Stimulated activated CD8-positive, alpha-beta memory T cell treated with anti-CD3 and anti-CD28 coated beads, Interleukin-4, amount 100 ng/mL, for 24 hours (primary cell): ENCODE measurements at places on chromosomes 5 and 9.

- DNase-seq: no peak
Observed at GRCh38 chr5:58326022-58326421, 133.9 kb downstream of the PLK2 start.

GRCh38 chr5:166431456-166431855 lies 1860.0 kb upstream of the WWC1 start:
- no peak for DNase-seq

GRCh38 chr5:138658676-138659075 lies 83.5 kb upstream of the HSPA9 start:
- DNase-seq: no peak

DNA sequence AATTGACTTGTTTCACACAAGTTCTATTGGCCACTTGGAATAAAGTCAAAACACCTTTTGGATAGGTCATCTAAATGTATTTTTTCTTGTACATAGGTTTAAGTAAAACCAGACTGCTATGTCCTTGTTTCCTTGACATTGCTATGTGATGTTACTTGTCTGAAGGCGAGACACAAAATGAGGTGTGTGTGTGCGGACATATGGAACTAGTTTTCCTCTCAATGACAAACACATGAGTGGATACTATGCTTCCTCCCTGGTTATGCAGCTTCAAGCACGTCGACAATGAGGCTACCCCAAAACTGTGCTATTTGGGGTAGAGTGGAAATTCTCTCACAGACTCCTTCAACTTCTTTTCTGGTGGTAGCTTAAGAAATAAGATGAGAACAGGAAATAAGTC lies 276.8 kb downstream of the GAS1 start:
- no peak for DNase-seq

GRCh38 chr5:42005561-42006153 lies 80.6 kb downstream of the FBXO4 start:
- DNase-seq: no peak

DNA sequence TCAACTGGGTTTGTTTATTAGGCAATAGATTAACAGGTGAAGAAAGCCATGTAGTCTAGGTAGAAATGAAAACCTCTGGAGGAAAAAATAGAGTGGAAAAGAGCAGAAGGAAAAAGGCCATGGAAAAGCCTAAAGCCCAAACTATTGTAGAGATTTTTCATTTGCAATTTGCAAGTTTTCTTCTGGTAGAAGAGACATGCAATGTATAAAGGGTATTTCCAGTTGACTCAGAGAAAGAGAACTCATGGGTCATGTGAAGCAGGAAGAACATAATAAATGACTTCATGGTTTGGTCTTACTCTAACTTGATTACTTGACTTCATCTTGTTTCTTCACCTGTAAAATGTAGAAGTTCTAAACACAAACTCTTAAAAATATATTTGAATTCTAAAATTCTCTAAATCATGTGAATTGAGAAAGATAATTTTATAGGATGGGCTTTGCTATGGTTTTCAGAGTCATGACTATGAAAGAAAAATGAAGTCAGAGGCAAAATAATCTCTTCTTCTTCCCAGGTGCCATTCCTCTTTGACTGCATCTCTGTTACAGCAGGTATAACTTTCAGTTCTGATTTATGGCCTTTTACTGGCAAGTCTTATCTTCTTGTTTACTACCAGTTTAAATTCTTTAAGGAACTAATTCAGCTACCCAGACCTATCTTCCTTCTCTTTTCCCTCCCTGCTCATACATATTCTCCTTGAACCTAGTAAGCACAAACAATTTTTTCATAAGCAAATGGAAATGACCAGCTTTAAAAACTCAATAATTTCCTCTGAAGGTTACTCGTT lies 47.7 kb upstream of the TMC1 start:
- no peak for DNase-seq

GRCh38 chr9:6068983-6069382 lies 53.6 kb upstream of the RANBP6 start:
- no peak for DNase-seq

- no peak for DNase-seq
Observed at GRCh38 chr9:37923118-37923795, 19.3 kb upstream of the SLC25A51 start.

GRCh38 chr5:68381060-68381459 lies 165.5 kb downstream of the PIK3R1 start:
- DNase-seq: no peak

DNA sequence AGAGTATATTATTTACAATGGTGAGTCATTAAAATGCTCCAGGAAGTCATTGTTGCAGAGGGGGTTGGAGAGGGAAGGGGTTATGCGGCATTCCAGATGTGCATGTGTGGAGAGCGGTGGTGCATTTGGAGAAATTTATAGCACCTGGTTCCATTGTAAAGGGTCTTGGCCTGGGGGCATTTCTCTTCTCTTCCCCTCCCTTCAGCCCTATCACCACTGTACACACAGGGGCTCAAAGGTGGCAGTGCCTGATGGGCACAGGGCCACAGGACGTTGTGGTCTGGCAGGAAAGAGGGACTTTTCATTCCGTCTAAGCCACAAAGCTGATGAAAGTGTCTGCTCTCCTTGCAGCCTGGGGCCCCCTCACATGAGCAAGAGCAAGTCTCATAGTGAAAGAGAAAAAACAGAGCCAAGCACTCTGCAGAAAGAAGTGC lies 442.4 kb upstream of the ZNF462 start:
- DNase-seq: no peak

DNA sequence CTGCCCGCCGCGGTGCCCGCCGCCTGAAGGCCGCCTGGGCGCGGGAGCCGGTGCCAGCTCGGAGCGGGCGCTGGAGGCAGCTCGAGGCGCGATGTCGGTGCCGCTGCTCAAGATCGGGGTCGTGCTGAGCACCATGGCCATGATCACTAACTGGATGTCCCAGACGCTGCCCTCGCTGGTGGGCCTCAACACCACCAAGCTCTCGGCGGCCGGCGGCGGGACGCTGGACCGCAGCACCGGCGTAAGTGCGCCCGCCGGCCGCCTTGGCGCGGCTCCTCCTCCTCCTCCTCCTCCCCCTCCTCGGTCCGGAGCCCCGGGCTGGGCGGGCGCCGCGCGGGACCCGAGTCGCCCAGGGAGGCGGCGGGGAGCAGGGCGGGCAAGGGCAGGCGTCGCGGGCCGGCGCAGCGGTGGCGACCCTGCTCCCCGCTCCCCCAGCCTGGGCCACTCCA lies 455 bp downstream of the OLFM1 start:
- DNase-seq: no peak

- no peak for DNase-seq
Observed at GRCh38 chr9:18591261-18591660, 117.3 kb downstream of the ADAMTSL1 start.

DNA sequence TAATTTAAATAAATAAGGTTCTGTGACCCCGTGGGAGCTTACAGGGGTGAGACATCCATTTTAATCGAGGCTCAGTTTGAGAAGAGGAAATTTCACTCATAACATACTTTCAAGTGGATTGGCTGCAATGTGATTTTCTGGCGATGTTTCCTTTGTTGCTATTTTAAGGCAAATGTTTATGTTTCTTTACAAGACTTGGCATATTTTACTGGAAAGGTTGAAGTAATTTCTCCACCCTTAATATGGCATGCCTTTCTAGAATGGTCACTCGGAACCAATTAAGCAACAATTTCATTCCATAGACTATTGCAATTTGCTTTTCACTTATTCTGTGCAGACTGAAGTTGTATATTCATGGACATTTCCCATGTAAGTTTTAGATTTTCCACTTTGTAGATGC lies 438.0 kb upstream of the WWC1 start:
- DNase-seq: no peak

- DNase-seq: no peak
Observed at GRCh38 chr9:88605512-88606362, 70.8 kb downstream of the NXNL2 start.

- DNase-seq: no peak
Observed at GRCh38 chr9:97830884-97831829, 21.9 kb upstream of the FOXE1 start.

DNA sequence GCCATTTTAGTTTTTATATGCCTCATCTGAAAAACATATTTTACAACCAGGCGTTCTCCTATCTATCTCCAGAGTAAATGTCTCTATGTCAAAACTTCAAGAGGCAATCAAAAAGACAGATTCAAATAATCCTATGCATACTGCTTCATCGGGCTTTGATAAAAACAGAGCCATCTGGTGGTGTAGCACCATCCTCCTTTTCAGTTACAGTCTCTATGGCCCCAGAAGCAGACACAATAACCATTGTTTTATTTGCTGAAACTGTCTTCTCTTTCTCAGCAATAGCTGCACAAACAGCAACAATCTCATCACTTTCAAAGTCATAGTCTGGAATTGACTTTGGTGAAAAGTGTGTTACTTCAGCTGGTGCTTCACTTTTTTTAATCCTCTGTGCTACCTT lies 36.3 kb downstream of the PTGER4 start:
- no peak for DNase-seq

GRCh38 chr5:38347040-38347763 lies 88.8 kb downstream of the EGFLAM start:
- no peak for DNase-seq

DNA sequence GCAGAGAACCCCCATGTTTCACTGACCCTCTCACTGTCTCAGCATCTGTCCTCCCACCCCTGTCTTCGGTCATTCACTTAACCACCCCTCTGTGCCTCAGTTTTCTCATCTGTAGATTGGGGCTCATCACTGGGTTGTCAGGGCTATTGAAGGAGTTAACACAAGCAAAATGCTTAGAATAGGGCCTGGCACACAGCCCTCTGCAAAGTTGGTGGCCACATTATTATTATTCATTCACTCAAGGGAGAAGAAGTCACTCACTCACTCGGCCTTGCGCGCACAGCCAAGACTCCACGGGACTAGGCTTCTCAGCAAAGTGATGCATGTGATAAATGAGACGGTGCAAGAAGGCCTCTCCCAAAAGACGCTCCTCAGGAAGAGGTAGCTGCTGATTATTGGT lies 8.0 kb downstream of the PDGFRB start:
- DNase-seq: no peak

GRCh38 chr5:151522226-151522625 lies 68.9 kb downstream of the FAT2 start:
- DNase-seq: no peak

DNA sequence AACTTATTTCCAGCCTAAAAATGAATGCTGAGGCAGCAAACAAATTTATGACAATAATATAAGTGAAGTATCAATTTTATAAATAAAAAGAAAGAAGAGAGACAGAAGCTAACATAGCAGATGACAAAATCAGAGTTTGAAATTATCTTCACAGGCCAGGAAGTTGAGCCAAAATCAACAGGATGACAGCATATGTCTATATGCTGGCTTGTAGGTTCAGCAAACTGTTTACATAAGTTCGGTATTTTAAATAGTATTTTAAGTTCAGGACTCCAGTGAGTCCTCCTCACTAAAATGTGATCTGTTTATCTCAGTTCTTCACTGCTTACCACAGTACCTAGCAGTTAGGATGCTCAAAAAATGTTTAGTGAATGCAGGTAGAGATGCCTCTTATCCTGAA lies 359.6 kb upstream of the SMC2 start:
- no peak for DNase-seq

- no peak for DNase-seq
Observed at GRCh38 chr9:113568571-113569321, 105.2 kb downstream of the RGS3 start.

GRCh38 chr9:91784673-91785446 lies 165.2 kb downstream of the ROR2 start:
- no peak for DNase-seq

- no peak for DNase-seq
Observed at GRCh38 chr5:173583346-173583745, 33.1 kb downstream of the BOD1 start.

GRCh38 chr9:33331377-33331891 lies 41.1 kb downstream of the NFX1 start:
- no peak for DNase-seq

DNA sequence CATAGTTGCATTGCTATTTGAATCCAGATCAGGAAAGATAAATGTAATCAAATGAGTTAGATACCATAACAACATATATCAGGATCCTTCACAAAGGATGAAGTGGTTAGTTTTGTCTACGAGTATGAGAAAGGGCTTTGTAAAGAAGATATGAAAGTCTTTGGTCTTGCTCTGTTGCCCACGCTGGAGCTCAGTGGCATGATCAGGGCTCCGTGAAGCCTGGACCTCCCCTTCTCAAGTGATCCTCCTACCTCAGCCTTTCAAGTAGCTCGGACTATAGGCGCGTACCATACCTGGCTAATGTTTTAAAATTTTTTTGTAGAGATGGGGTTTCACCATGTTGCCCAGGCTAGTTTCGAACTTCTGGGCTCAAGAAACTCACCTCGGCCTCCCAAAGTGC lies 1.8 kb downstream of the SMC5 start:
- no peak for DNase-seq

DNA sequence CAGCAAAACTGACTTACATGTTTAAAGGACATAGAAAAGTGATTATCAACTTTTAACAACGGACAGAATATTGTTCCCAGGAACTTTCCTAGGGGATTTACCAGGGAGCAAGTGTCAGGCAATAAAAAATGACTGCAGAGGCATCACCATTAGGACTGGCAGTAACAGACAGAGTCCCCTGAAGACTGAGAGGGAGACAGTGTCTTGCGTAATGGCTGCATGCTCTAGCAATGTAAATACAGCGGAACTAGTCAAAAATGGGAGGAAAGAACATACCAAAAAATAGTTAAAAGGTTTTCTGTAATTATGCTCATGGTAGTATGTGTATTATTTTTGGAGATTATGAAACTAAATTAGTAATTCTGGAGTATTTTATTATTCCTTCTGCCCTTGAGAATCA lies 181.8 kb downstream of the CRB2 start:
- DNase-seq: no peak

- DNase-seq: no peak
Observed at GRCh38 chr9:136050266-136050700, 44.8 kb downstream of the NACC2 start.

GRCh38 chr5:50320131-50320749 lies 120.8 kb downstream of the EMB start:
- DNase-seq: no peak

DNA sequence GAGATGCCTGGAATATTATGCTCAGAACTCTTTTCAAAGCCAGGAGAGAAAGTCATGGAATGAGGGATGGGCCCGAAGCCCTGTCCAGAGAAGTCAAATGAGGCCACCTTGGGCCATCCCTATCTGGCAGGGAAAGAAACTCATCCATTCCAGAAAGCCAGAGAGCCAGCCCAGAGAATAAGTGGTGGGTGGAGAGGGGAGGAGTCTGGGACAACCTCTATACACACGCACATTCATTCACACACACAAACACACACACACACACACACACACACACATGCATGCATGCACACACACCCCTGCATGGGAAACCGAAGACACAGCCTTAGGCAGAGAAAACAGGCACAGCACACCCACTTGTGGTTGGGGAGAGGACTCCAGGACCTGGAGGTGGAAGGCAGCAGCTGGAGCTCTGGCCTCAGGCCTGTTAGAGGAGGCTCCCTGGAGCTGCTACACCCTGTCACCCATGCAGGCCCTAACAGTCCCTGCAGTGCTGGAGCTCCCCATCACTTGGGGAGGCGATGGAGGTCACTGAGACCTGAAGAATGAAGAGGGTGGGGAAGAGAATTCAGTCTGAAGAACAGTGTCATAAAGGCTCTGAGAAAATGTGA lies 38.0 kb downstream of the TGFBI start:
- no peak for DNase-seq
